T-cell (primary cell): ENCODE measurements at places on chromosomes 4 and X.

DNA sequence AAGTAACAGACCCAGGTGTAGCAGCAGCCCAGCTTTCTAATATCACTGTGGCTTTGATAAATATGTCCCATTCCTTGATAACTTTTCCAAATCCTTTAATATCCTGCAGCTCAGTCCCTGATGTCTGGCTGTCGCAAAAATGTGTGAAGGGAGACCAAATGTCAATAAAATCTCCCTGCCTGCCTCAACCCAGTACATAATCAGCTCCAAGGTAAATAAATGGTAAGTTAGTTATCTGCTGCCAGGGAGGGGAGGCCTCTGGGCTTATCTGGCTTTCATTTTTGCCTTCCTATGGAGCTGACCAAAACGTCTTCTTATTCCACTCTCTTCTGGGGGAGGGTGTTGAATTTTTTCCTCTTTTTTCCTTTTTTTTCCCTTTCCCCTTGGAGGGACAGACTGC is 630.6 kb downstream of the MID1IP1 start:
- no peak for DNase-seq

DNA sequence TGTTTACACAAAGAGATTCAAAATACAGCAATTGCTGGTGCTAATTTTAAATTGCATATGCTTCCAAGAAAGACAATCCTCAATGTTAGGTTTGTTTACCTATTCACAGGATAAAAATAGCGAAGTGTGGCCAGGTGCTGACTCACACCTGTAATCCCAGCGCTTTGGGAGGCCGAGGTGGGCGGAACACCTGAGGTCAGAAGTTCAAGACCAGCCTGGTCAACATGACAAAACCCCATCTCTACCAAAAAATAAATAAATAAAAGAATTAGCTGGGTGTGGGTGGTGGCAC is 77.7 kb downstream of the OPHN1 start:
- DNase-seq: no peak

- no peak for DNase-seq
Observed at GRCh38 chr4:54660591-54660990, 2.8 kb downstream of the KIT start.

- no peak for DNase-seq
Observed at GRCh38 chr4:121697564-121697963, 784 bp upstream of the ANXA5 start.

GRCh38 chr4:40729555-40729954 is 20.2 kb upstream of the NSUN7 start:
- DNase-seq: no peak

- DNase-seq: no peak
Observed at GRCh38 chr4:69708211-69708610, 52.2 kb downstream of the SULT1B1 start.

DNA sequence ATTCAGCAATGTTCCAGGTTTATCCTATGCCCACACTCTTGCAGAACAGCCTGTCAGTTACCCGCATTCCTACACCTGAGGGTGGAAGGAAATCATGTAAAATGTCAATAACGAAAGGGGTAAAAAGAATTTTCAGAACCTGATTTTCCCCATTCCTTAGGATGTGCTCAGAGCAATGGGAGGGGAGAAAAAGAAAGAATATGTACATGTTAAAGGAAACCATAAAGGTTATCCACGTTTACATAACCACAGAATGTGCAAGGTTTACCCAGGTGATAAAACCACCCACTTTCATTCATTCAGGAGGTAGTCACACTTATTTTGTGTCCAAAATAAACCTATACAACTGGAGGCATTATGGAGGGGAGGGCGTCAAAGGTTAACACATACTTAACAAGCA is 335.5 kb downstream of the ZNF674 start:
- no peak for DNase-seq

GRCh38 chr4:138805736-138806135 is 209.8 kb upstream of the NOCT start:
- DNase-seq: no peak

DNA sequence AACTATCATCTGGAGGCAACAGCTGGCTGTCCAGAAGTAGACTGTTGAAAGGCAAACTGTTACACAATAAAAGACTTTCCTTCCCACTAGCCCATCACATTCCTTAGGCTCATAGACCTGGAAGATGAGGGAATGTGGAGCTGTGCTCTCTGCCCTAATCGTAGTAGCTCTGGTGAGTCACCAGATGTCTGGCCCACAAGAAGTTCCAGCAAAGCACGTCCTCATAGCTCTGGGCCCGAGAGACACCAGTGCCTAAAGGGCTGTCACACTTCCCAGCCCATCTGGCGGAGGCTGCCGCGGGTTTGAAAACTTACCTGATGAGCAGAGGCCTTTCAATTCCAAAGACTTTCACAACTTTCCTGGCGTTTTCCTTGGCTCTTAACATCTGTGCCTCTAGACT is 81.7 kb upstream of the STOX2 start:
- no peak for DNase-seq

GRCh38 chr4:41241919-41242318 is 14.8 kb upstream of the UCHL1 start:
- no peak for DNase-seq

DNA sequence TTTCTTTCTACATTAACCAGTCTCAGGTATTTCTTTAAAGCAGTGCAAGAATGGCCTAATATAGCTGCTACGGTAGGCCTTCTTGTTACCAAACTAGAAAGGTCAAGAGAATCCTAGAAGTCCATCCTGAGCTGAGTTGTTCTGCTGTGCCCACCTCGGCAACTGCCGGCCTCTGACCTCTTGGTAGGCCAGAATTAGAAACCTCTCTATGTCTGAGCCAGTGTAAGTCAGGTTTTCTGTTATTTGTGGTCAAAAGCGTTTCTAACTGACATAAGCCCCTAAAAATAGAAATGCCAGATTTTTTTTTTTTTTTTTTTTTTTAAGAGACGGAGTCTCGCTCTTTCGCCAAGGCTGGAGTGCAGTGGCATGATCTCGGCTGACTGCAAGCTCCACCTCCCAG is 43.1 kb downstream of the SOWAHB start:
- DNase-seq: no peak

- DNase-seq: no peak
Observed at GRCh38 chr4:113869743-113870375, 108.3 kb upstream of the CAMK2D start.

DNA sequence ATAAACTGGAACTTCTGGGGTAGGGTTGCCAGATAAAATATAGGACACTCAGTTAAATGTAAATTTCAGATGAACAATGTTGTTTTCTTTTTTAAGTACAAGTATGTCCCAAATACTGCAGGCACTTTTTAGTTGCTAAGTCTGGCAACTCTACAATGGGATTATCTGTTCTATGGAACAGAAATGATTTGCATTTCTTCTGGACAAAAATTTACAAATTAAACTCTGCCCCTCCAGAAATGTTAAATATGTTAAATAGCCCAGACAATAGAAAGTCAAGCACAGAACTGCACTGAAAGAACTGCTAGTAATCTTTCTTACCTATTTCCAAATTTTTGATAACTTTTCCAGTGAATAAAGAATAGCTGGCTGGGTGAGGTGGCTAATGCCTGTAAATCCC is 140.1 kb upstream of the DDX53 start:
- no peak for DNase-seq

- no peak for DNase-seq
Observed at GRCh38 chr4:176708771-176709311, 83.9 kb downstream of the VEGFC start.

GRCh38 chrX:148865277-148866210 is 365.1 kb downstream of the AFF2 start:
- DNase-seq: no peak

DNA sequence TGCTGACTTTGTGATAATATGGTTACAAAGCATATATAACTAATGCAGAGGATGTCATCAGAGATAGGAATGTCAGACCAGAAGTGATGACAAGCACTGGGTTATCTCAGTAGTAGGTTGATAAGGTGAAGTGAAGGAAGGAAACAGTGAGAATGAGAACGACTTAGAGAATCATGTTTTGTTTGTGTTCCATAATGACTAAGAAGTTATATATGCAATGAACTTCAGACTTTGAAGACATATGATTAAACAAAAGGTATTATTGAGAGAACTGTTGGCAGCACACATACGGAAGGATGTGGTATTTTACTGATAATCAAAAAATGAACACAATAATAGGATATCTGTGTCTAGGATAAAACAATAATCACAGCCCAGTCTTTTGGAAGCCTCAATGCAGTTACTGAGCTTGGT is 18.3 kb upstream of the HHIP start:
- DNase-seq: no peak

GRCh38 chr4:56435140-56435926 is at the start of gene PPAT:
Gene PPAT (minus strand): TSS chr4:56435615. CDS start chr4:56435477, 138 bp downstream.
- peak; percentile 98 for DNase-seq
